ENCODE measurements at places on chromosomes 11 and 22.

GRCh38 chr11:13343931-13344717 lies 66.5 kb downstream of the BMAL1 start:
- DNase-seq = peak; percentile 57

GRCh38 chr22:47199979-47200272 lies 437.5 kb downstream of the TBC1D22A start:
- no peak for DNase-seq

DNA sequence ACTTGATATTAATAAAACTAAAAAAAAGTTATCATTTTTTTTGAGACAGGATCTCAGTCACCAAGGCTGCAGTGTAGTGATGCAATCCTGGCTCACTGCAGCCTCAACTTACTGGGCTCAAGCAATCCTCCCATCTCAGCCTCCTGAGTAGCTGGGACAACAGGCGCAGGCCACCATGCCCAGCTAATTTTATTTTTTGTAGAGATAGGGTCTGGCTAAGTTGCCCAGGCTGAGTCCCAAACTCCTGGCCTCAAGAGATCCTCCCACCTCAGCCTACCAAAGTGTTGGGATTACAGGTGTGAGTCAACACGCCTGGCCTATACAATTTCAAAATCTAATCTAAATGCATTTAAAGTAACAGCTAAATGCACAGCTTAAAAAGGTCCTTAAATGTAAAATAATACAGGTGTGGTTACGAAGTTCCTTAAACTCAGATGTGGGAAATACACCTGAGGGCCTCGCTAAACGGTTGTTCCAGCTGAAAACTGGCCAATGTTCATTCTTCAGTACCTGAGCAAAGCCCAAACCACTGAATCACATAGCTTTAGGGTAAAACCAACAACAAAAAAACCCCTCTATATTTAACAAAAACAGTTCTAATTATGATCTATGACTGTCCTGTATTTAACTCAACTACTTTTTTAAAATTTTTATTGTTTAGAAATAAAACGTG lies 11.8 kb downstream of the NAP1L4 start:
- no peak for DNase-seq

DNA sequence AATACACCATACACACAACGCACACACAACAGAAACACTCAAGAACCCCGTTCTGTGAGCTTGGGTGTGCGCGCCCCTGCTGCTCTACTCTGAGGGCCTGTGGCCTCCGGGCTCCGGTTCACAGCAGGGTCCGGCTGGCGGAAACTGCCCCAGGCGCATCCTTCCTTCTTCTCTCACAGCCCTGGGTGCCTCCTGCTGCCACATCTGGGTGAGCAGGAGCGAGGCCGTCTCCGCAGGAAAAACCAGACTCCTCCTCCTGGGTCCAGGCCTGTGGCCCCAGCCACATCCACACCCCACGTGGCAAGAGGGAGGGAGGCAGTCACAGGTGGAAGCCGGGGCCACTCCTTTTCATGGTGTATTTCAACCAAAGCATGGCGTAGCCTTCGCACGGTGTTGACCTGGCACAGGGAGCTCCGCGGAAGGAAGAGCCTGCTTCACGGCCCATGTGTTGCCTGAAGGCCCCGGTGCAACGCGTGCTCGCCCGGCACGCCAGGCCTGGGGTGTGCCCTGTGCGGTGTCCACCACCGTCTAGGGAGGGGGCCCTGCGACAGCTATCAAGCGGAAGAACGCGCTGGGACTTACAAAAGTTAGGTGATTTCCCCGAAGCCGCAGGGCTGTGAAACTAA lies 1502.7 kb downstream of the TBC1D22A start:
- DNase-seq = no peak

Measured in CD4-positive, alpha-beta T cell treated with Interleukin-15 for 1 hour (primary cell).